ENCODE measurements at places on chromosomes 16 and 17.

- peak; percentile 60 for DNase-seq
Observed at GRCh38 chr16:84643180-84643583, 5.1 kb upstream of the KLHL36 start.

DNA sequence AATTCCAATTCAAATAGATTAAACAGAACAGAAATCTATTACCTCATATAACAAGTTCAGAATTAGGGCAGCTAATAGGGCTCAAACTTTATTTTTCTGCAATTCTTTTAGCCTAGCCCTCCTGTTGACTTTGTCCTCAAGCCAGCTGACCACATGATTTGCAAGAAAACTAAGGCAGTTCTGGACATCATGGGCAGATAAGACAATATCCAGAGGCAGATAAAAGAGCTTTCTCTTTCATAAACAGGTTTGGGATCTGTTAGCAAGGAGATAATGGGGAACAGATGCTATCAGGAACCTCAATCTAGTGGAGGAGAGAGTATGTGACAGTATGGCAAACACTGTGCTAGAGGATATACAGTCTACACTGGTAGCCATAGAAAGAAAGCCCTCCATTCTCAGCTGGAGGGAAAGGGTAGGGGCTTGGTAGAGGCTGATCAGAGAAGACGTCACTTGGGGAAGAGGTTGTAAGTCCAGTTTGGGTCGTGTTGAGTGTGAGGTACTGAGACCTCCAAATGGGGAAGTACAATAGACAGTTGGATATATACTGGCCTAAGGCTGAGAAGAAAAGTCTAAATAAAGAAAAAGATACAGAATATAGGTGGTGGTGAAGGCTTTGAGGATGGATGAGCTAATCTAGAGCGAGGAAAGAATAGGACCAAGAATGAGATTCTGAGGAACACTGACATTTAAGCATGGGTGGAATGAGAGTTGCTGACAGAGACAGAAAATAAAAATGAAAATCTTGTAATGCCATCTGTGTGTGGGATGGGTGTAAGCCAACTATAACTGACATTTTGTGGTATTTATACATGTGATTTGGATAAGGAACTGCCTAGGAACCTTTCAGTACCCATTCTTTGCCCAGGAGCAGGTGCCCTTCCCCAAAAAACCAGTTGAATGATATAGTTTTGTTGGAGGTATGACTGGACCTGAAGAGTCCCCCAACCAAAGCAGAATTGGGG lies 67.4 kb downstream of the CYB561 start:
- DNase-seq, result no peak

DNA sequence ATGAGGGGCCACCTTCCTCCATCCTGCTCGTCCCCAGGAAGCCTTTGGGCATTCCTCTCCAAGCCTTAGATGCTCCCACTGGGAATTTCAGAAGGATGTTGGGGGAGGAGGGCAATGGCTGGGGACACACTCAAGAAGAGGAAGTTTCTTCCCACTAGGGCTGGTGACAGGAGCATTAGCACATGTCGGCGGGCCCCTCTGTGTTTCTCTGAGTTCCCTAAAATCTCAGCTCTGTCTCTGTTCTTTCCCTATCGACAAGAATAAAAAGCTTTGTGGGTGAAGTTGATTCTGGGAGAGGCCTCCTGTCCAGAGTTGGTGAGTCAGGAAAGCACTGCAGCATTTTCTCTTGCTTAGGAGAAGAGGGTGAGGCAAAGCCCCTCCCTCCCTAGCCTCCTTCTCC lies 19.7 kb upstream of the C17orf107 start:
- DNase-seq, result no peak

GRCh38 chr16:57540906-57541753 lies 1.3 kb upstream of the ADGRG5 start:
- no peak for DNase-seq

GRCh38 chr17:19762515-19762961 lies 14.4 kb upstream of the ALDH3A1 start:
- peak; percentile 42 for DNase-seq
